ENCODE measurements at places on chromosomes 5 and 9.

DNA sequence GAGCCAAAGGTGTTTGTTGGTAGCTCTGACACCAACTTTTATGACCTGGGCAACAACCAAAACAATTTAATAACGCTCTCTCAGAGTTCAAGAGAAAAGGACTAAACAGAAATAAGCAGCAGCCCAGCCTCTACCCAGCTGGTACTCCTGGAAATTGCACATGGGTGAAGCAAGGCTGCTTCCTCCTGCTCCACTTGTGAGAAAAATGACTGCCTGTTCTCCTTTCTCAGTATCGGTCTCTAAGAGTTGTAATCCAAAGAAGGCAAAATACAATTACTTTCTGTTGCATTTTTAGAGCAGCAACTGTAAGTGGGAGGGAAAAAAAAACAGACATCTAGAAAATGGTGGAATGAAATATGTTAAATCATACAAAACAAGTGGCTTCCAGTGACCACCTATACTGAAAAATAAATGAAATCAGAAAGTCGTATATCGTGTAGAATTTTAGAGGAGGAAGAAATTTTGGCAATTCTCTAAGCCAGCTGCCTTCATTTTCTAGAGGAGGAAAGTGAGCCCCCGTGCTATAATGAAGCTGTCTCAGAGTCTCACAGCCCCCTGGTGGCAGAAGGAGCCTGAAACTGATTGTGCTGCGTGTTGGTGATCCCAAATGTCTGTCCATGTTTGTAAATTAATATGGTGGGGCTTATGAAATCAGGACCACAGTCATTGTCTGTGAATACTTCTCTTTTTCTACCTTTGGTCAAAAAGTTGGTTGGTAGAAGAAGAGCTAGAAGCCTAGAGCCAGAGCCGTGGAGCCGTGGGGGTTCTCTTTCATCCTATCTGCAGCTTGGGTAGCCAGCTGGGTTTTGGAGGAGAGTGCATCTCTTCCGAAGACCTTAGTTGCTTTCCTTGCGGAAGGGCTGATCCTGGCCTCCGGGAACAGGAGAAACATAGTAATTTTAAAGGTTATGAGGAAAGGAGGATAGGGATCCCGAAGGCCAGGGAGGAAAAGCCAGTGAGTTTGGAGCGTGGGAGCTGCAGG, 139.9 kb downstream of the PIP5K1B start:
- peak; percentile 47 for DNase-seq

DNA sequence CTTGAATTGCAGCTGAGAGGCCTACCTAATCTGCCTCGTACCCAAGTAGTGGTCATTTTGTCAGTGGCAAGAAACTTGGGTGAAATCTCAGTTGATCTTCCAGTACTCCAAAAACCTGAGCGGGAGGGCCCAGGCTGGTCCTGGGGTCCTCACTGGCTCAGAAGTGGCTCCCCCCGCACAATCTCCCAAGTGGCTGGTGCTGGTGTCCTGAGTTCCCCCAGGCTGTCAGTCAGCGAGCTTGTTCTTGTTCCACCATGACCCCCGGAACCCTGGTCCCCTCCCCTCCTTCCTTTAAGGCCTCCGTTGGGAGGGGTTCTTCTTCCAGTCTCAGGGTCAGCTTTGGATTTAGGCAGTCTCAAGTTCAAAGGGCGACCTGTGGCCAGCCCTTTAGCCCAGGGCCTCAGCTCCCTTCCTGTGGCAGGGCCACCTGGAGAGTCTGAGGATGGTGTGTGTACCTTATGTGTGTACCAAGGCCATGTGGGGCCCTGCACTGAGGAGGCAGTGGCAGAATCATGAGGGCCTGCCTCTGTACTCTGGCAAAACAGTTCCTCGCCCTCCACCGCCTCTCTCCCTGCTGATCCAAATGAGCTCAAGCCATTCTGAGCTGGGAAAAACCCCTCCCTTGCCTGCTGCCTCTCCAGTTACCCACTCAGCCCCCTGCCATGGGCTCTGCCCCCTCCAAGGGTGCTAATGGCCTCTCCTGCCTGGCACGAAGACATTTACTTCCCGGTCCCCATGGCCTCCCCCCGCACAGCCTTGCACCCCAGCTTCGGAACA, 4.5 kb upstream of the DBN1 start:
- no peak for DNase-seq

GRCh38 chr9:70472268-70473249, 58.1 kb upstream of the KLF9 start:
- no peak for DNase-seq

DNA sequence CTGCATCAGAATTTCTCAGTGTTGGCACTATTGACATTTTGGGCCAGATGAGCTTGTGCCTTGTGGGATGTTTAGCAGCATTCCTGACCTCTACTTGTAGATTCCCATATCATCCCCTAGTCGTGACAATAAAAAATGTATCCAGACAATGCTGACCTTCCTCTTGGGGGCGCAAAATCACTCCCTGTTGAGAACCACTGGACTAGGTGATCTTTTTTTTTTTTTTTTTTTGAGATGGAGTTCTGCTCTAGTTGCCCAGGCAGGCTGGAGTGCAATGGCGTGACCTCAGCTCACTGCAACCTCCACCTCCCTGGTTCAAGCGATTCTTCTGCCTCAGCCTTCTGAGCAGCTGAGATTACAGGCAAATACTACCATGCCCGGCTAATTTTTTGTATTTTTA, 22.6 kb downstream of the STXBP1 start:
- DNase-seq: no peak

All from dorsolateral prefrontal cortex (tissue), 122 donors.